ENCODE measurements at places on chromosomes 5 and 9.

DNA sequence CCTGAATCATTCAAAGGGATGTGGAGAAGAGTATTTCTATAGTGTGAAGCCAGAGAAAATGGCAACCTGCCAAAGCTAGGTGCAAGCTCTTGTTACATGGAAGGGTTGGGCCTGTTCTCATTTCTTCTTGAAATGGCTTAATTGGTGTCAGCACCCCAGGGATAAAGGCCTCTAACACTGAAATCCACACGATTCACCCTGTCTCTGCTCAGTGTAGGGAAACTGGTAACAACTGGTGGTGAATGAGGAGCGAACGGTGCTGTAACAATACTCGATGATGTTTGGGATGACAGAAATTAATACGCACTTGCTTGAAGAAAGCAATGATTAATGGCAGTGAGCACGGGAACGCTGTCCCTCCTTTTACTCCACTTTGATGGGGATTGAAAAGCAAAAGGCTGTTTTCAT, 16.2 kb downstream of the PBX3 start:
- H3K4me1 ChIP-seq = no peaks in the 10 kb centered on the region
- DNase-seq = no peak
- H3K27me3 ChIP-seq = no peaks in the 10 kb centered on the region
- H3K4me3 ChIP-seq = no peak overlapping the region

- no peak overlapping the region for H3K27ac ChIP-seq
- H3K4me3 ChIP-seq = no peak overlapping the region
- no peaks in the 10 kb centered on the region for H3K4me1 ChIP-seq
- no peaks in the 10 kb centered on the region for H3K36me3 ChIP-seq
These were observed 183.9 kb downstream of the LRRC70 start for GRCh38 chr5:62762503-62762902.

GRCh38 chr9:113340011-113340699, at the start of gene WDR31:
Gene WDR31 (minus strand): TSS chr9:113340275. CDS start chr9:113332022, 8,253 bp downstream.
- peak; percentile 87 for DNase-seq
- H3K27me3 ChIP-seq = no peaks in the 10 kb centered on the region
- peak within 1 kb of the TSS; percentile 97 for H3K4me3 ChIP-seq
- H3K4me1 ChIP-seq = peaks cover 33% of the 10 kb centered on the region

GRCh38 chr5:114361724-114362196, at the start of gene KCNN2:
Gene KCNN2 (plus strand): TSS chr5:114362070. CDS start chr5:114362140, 70 bp downstream.
- no peak within 1 kb of the TSS for H3K27ac ChIP-seq
- no peak within 1 kb of the TSS for H3K4me3 ChIP-seq
- no peaks in the 10 kb centered on the region for H3K4me1 ChIP-seq
- no peaks in the 10 kb centered on the region for H3K27me3 ChIP-seq
- no peaks in the 10 kb centered on the region for H3K36me3 ChIP-seq

GRCh38 chr5:134509308-134510040, 16.0 kb upstream of the JADE2 start:
- no peak for DNase-seq
- no peaks in the 10 kb centered on the region for H3K27me3 ChIP-seq
- no peak overlapping the region for H3K4me3 ChIP-seq
- H3K27ac ChIP-seq = no peak overlapping the region
